Fibroblast of skin of back (primary cell): ENCODE measurements at places on chromosomes 1 and 21.
A peak's percentile ranks its signal among the peaks of the same experiment; 100 is the strongest.

- no peak for DNase-seq
These were observed 22.6 kb downstream of the HMGB4 start for GRCh38 chr1:33886496-33886895.

- no peak for DNase-seq
These were observed 55.9 kb downstream of the SIK1 start for GRCh38 chr21:43370888-43371570.

GRCh38 chr1:149936170-149936991 is at the start of gene MTMR11:
Gene MTMR11, minus strand, starts transcription at chr1:149936879. Its CDS starts 232 bp downstream, at chr1:149936647.
- DNase-seq, result peak; percentile 52

DNA sequence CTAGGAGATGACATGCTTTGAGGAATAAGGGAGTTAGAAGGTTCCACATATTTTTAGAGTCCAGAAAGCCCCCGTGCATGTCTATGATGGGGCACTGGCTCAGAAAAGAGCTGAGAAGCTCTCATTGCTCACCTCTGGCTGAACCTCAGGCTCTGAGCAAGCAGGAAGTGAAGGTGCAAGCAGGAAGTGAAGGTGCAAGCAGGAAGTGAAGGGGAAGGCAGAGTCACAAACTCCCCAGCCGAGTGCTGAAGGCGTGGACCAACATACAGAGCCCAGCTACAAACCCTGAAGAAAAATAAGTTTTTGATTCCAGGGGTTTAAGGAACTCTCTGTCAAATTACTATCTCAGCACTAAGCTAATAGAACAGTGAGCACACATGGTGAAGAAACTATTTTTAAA is 7.0 kb downstream of the KRTAP10-8 start:
- DNase-seq, result no peak

DNA sequence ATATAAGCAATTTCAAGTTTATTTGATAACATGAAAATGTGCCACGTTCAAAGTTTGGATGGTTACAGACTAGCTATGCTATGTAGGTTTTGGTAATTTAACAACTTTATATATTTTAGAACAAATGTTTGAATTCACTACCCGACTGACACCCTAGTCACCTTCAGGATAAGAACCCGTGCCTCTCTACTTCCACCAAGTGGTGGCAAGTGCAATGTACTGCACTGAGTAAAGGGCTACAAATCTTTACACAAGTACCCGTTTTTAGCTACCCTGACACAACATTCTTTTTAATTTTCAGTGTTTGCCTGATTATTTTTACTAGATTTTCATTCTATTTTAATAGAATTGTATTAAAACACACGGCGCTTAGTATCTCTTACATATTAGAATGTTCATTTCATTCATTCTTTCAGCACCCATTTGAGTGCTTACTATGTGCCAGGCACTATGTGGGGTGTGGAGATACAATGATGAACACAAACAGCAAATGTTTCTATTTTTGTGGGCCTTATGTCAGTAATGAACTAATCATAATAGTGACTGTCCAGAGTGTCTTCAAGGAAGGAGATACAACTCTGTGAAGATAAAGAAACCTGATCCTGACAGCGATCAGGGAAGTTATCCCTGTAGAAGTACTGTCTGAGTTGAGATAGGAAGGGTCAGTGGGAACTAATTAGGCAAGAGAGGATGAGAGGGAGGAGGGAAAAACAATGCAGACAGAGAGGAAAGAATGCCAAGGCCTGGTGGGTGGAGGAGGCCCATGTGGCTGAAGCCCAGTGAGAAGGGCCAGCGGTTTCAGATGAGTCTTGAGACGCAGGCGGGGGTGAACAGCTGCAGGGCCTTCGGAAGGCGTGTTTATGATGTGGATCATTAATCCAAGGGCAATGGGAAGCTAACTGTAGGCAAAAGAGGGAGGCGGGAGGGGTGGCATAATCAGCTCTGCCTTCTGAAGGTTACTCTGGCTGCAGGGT is 3.8 kb downstream of the LCA5L start:
- DNase-seq, result peak; percentile 53

GRCh38 chr1:182410620-182411273 is 10.3 kb upstream of the TEDDM1 start:
- DNase-seq, result no peak

GRCh38 chr1:225877580-225877979 is 4.6 kb downstream of the TMEM63A start:
- peak; percentile 61 for DNase-seq

- no peak for DNase-seq
These were observed 3.3 kb upstream of the TTC34 start for GRCh38 chr1:2804628-2805351.

DNA sequence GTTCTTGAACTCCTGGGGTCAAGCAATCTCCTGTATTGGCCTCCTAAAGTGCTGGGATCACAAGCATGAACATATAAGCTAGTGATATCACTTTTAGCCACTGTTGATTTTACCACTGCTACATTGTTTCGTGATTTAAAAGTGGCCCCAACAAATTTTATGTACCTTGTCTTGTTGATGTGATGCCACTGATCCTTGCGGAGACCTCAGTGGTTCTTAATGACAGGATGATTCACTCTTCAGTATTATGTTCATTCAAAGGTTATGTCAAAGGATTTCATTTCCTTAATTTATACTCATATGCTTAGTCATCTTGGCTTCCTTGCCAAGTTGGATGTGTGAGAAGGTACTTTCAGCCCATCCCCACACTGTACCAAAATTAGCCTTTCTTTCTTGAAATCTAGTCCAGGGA is 12.1 kb downstream of the PRKACB start:
- peak; percentile 79 for DNase-seq

DNA sequence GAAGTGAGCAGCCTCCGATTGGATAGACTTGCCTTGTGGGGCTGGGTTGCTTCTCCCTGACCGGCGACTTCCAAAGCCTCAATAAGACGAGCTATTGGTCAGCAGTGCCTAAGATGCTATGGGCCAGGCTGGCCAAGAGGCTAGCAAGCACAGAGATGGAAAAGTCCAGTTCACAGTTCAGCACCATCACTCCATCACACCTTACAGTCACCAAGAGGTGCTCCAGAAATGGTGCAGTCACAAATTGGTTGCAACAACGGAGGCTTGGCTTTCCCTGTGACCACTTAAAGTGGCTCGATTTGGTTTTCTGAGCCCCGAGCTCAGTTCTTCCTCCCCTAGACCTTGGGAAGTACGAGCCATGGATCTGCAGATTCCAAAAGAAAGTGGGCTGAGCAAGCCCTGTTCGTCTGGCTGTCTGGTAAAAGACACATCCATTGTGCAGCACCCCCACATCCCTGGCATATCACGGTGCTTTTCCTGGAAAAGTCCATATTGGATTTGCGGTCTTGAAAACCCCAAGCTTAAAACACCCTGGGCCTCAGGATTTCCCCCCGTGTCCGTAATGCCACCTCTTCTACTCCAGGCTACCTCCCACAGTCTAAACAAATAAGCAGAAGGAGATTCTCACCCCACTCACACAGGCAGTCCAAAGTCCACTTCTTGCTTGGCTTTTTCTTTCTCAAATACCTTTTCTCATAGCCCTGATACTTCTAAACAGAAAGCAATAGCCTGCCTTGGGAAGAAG is 1.3 kb downstream of the SLAMF1 start:
- DNase-seq, result no peak

- DNase-seq, result peak; percentile 36
These were observed 2.8 kb upstream of the ATF3 start for GRCh38 chr1:212605441-212606394.

DNA sequence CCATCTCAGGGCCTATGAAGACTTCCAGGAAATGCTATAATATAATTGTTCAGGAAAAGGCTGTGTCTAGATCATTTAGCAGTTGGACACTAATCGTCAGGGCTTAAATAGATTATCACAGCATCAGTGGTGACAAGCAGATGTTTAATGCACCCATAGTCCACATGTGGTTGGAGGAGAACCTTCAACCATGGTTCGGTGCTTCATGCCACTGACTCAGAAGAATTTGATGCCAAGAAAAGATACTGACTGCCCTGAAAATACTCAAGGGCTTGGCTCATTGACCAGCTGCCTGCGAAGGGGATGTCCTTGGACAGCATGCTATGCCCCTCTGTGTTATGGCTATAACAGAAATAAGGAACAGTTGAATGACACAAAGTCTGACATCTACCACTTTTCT is 175.7 kb downstream of the HHIPL2 start:
- peak; percentile 70 for DNase-seq

DNA sequence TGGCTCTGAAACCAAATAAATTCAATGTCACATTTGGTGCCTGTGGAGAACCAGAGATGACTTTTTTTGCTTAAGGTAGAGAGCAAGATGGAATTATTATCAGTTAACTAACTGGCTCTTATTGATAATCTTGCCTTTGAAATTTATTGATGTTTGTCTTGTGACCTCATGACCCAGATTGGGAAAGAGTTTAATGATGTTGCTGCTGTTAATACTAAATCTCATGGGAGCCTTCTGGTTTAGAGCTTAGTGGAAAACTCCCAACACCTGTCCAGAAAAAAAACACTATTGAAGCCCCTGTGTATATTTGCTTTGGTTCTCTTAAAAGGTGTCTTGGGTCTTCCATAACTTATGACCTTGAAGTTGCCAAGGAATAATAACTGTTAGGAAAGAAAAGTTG is 9.9 kb downstream of the CHTOP start:
- DNase-seq, result no peak

DNA sequence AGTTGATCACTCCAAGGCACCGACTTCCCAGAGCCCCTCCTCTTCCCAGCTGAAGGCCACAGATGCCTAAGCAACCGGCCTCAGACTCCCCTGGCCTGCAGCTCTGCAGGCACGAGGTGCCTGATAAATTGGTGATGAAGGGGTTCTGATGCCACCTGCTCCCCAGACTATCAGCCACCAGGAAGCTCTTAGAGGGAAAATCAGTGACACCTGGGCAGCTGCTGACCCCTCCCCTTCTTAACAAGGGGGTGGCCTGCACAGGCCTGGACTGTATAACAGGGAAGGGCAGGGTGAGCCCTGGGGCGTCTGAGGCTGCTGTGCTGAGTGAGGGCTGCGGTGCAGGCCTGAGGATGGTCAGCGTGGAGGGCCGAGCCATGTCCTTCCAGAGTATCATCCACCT is at the start of gene PADI6:
TSS of gene PADI6 (plus strand) at position 301 of the 400 bp plus-strand sequence. CDS start at position 351, 50 bp downstream.
- DNase-seq, result no peak

GRCh38 chr1:207001492-207002245 is 30.9 kb downstream of the C1orf116 start:
- no peak for DNase-seq

DNA sequence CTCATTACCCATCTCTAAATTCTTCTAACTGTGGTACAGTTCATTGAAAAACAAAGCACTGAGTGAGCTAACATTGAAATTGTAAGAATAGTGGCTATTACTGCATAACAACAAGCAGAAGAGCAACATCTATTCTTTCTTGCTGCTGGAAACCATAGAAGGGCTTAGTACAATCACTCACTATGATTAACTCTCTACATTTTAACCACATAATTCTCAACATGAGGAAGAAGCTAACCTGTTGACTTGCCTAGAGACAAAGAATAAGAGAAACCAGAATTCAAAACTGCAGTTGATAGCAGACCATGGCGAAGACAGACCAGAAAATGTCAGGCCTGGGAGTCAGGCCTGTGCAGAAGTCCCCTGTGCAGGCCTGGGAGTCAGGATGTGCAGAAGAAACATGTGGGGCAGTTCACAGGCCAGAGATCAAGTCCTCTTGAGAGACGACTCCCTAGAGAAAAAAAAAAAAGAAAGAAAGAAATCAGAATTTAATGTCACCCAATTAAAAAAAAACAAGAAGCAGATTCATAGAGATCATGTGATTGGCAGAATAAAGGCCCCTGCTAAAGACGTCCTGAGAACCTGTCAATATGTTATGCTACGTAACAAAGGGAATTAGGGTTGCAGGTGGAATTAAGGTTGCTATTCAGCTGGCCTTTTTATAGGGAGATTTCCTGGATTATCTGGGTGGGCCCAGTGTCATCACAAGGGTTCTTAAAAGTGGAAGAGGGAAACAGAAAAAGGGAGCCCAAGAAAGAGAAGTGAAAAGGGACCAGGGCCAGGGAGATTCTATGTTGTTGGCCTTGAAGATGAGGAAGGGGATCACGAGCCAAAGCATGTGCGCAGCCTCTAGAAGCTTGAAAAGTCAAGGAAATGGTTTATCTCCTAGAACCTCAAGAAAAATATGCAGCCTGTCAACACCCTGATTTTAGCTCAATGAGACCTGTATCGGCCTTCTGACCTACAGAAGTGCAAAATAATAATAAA is 94.9 kb downstream of the MRPL39 start:
- DNase-seq, result no peak
